Left cardiac atrium (tissue), 4 donors: ENCODE measurements at places on chromosomes 7 and 10. TPM values are rescaled to one million over a fixed set of nuclear protein-coding genes. Genes with fewer than 3 reads are reported as not detected.

GRCh38 chr7:1758028-1758858 is 88.2 kb downstream of the ELFN1 start:
- DNase-seq: peak; percentile 47

GRCh38 chr10:91049988-91050360 is 129.1 kb upstream of the ANKRD1 start:
- no peak for DNase-seq

- no peak for DNase-seq
These were observed 1.3 kb upstream of the CLDN12 start for GRCh38 chr7:90401989-90402388.

DNA sequence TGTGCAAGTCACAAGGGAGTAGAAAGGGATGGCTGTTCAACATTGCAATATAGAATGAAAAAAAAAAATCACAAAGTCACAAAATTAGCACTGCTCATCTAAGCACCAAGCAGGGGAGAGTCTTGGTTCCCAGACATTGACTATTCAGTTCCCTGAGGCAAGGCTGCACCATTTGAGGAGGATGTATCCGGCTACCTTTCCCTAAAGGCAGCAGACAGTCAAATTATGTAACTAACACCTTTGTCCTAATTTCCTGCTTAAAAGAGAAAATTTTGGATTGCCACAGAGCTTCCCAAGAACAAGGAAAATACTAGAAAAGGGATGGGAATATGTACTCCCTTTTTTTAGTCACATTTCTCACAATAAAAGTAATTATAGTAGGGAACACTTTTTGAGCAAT is 148.1 kb downstream of the PCLO start:
- DNase-seq: no peak

DNA sequence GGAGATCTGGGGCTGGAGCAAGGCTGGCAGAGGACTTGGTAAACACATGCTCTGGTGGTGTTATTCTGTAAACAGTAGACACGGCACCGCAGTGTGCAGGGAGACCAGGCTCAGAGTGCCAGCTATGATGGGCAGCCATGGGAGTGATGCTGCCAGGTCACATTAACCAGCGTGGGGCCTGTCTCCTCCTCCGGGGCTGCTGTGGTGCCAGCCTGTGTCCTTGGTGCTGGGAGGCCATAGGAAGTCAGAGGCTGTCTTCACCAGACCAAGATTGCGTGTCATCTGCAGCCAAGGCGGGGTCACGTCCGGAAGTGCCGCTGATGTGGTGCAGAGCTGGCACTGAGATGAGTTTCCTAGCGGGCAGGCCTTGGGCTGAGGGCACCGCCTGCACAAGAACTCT is 236.0 kb downstream of the GLRX3 start:
- DNase-seq: no peak

- DNase-seq: no peak
These were observed 152.9 kb downstream of the ARID5B start for GRCh38 chr10:62054408-62054807.

DNA sequence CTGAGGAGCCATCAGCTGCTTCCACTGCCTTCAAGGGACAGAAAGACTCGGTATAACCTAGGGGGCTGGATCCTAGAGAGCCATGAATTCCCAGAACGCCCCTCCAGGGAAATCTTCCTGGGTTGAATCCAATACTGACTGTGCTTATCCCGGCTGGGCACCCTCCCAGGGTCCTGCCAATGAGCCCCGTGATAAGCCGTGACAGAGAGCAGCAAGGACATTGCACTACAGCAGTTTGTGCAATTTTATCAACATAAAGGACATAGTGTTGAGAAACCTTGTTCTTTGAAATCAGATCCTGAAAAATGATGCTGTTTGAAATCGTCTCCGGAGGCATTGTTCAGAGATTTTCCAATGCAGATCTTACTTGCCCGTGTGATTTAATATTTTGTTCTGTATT is 18.8 kb downstream of the AKR1B1 start:
- DNase-seq: no peak

DNA sequence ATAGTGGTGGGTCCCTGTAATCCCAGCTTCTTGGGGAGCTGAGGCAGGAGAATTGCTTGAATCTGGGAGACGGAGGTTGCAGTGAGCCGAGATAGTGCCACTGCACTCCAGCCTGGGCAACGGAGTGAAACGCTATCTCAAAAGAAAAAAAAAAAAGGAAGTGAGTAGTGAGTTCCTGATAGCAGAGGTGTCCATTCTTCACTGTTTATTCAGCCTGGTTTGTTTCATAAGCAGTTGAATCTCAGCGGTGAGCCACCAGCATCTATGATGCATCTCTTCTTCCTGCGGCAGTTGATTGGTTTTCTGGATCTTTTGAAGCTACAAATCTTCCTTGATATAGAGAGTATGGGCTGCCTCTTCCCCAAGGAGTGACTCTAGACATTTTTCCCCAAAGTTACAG is 316.1 kb upstream of the MTPN start:
- no peak for DNase-seq

GRCh38 chr10:73859428-73859783 is 14.9 kb downstream of the CAMK2G start:
- DNase-seq: no peak

- no peak for DNase-seq
These were observed 18.2 kb downstream of the TLL2 start for GRCh38 chr10:96495544-96495943.

- DNase-seq: no peak
These were observed at the start of gene SLC26A4 for GRCh38 chr7:107660381-107661080. Gene SLC26A4, plus strand, starts transcription at chr7:107660828. Its CDS starts 814 bp downstream, at chr7:107661642.

DNA sequence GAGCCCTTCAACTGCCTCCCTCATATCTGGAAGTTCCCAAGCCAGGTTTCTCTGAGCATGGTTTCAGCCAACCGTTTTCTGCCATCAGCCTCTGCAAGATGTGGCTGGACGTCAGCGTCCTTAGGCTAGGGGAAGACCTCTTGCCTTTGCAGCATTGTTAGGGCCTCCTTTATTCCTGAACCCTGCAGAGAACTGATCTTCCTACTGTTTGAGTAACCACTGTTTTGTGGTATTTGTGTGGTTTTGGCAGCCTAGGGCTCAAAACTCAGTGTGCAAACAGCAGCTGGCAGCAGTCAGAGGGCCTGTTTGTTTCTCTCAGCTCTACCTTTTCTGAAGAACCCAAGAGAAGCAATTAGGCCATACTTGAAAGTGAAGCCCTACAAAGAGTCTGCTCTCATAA is 83.4 kb upstream of the SEMA3E start:
- DNase-seq: no peak

- DNase-seq: no peak
These were observed 93.7 kb upstream of the HECTD2 start for GRCh38 chr10:91316486-91316885.

DNA sequence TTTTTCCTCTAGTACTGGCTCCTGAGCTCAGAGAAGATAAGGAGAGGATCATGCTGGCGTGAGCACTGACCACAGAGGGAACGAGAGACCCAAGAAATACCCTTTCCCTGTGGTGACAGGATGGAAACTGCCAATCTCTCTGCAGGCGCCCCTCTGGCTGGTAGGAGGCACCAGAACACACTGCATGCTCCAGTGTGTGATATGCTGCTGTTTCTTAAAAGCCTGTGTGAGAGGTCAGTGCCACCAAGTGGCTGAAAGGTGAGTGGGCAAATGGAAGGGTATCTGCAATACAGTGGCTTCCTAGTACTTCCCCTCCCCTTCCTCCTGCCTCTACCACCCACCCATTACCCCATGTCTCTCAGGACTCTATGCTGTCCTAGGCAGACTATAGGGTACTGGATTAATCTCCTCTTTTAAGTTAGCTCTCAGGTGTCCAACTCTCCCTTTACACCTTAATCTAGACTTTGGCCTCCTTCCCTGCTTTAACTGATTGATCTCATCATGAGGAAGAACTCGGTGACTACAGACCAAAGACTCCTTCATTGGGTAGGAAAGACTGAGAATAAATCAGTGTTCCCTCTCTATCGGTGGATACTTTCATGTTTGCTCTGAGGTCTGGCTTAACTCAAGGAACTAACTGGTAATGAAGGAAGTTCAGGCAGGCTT is 283.6 kb downstream of the ADRA2A start:
- no peak for DNase-seq

DNA sequence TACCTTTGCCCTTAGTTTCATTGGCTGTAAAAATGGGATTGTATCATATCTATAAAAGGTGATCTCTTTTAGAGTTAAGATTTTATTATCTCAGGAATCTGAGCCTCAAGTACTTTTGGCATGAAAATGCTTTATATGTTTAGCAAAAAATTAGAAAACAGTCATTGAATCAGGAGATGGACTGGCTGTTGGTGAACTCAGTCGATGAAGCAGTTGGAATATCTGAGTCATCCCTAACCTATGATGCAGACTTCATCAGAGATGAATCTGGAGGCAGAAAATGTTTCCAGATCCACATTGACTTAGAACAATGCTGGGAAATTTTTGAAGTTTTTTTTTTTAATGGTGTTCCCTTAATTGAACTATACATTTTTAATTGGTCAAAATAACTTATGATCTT is 228.5 kb downstream of the SLC25A13 start:
- DNase-seq: no peak

DNA sequence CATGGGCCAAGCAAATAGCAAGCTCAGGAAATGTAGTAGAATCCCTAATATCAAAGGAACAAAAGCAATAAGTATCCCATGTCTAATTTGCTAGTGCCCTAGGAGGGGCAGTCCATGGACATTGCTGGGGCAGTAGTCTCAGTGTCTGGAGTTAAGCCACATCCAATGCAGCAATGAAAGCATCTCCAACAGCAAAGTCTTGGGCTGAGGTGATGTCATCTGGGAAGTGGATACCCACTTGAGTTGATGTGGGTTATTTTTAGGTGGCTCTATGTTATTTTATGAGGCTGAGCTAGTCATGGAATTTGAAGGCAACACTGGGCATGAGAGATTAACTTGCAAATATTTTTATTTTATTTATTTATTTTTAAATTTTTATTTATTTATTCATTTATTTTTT is 540.0 kb downstream of the ETV1 start:
- no peak for DNase-seq

DNA sequence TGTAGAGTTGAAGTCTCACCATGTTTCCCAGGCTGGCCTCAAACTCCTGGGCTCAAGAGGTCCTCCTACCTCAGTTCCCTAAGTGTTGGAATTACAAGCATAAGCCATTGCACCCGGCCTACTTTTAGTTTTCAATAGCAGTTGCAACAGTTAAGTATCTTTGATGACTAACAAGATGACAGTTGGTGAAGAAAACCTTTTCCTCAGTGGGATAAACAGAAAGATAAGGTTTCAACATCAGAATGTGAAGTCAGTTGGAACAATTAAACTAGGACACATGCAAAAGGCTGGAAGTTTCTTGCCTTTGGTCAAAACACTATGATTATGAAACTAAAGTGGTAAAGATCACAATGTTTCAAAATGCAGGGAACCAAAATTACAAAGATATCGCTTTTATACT is 169.2 kb downstream of the ZNF438 start:
- DNase-seq: no peak

DNA sequence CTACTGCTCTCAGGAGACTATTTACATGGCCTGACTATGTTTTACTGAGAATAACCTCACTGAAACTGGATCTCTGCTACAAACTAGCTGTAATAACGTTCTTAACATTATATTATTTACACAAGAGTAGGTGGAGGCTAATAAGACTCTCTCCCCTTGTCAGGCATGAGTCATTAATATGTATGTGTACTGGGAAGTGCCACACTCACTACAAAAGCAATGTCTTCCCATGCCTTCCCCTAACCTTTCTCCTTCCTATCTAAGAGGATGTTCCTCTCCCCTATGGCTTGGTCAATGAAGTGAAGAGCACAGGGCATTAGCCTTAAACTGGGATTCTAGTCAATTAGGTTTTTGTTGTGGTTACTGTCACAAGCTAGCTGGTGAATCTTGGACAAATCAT is 147.9 kb downstream of the DGKB start:
- no peak for DNase-seq

GRCh38 chr7:113810080-113810744 is 108.6 kb downstream of the PPP1R3A start:
- no peak for DNase-seq

DNAH11 gene
- 3.6 TPM for total RNA-seq

ACBD7 gene
- total RNA-seq: not detected

SPDYE2B gene
- not detected for total RNA-seq

DGKI gene
- 19.1 TPM for total RNA-seq

RTKN2 gene
- 0.13 TPM for total RNA-seq

CFTR gene
- total RNA-seq: 0.68 TPM
